ENCODE measurements at places on chromosomes 1 and 21.

DNA sequence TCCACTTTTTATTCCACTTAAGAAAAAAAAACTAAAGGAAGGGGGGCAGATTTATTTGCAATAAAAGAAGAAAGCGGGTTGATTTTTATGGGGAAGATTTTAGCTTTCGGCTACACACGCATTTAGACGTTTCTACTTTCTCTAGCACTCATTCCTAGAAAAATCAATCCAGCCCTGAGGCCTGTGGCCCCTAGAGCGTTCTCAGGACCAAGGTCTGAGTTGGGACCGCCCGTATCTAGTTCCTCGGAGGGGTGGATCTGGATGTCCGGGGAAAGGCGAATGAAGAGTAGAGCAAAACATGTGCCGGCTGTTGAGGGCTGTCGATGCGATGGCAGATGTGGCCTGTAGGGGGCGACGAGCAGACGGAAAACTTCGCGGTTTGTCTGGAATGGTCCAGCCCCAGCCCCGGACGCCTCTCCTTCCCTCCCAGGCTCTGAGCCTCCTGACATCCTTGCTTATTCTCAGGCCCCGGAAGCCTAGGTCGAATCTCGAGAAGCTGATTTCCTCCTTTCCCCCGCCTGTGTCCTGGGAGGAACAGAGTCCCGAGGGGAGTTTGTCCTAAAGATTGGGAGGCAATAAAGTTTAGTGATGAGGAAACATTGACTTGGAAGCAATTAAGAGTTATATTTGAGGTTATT is 5.2 kb downstream of the FOXD3 start:
- peak; percentile 47 for DNase-seq

DNA sequence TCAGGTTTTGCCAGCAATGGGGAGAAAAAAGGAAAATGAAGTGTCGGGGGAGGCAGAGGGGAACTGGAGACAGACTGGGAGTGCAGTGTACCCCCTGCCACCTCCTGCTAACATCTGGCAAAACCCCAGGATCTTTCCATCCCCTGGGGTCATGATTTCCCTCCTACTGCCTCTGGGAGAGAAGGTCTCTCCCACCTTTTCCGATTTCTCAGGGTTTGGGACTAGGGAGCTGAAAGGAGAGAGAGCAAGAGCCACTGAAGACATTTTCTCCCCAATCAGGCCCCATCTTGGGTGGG is 5.1 kb downstream of the FHL3 start:
- DNase-seq = no peak

DNA sequence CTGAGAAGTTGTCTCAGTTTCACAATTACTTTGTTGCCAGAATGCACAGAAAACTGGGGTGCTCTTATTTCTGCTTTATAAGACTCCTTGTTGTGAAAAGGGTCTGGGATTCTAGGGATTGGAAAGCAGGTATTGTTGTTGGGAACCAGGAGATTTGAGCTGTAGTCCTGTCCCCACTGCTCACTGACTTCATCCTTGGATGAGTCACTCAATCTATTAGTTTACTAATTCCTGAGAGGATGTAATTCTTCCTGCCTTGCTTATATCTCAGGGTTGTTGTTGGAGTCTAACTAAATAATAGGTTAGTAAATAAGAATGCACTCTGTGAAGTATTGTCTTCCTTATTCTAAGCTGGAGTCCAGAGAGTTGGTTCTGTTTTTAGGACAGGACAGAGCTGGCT is 172.5 kb upstream of the GALNT2 start:
- no peak for DNase-seq

DNA sequence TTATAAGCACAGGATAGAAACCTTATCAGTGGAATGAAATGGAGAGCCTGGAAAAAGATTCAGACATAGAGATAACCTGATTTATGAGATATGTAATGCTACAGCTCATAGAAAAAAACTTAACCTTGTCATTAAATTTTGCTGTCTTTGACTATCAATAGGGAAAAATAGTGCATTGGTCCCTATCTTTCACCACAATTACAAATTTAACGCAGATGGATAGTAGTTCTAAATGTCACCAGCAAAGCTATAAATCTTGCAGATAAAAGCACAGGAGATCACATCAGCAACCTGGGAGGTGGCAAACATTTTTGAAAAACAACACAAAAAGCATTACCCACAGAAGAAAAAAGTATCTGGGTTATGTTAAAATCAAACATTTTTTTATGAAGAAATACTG is 831.6 kb downstream of the BRINP3 start:
- no peak for DNase-seq

- DNase-seq = no peak
Observed at GRCh38 chr1:200452850-200453552, 43.2 kb upstream of the ZNF281 start.

DNA sequence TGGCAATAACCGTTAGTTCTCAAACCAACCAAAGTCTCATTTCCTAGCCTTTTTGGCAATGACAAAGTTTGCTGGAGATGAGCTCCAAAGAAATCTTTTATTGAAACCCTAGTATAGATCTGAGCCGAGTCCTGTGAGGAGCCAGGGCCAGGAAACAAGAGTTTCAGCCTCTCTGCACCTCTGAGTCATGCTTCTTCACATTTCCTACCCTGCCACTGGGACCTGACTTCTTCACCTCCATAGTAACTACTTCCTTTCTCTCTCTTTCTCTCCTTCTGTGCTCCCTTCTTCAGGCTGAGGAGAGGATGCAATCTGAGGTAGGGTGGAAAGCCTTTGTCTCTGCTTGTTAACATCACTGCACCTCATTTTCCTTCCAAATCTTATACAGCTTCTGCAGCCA is 38.7 kb upstream of the IPO9 start:
- DNase-seq = no peak

DNA sequence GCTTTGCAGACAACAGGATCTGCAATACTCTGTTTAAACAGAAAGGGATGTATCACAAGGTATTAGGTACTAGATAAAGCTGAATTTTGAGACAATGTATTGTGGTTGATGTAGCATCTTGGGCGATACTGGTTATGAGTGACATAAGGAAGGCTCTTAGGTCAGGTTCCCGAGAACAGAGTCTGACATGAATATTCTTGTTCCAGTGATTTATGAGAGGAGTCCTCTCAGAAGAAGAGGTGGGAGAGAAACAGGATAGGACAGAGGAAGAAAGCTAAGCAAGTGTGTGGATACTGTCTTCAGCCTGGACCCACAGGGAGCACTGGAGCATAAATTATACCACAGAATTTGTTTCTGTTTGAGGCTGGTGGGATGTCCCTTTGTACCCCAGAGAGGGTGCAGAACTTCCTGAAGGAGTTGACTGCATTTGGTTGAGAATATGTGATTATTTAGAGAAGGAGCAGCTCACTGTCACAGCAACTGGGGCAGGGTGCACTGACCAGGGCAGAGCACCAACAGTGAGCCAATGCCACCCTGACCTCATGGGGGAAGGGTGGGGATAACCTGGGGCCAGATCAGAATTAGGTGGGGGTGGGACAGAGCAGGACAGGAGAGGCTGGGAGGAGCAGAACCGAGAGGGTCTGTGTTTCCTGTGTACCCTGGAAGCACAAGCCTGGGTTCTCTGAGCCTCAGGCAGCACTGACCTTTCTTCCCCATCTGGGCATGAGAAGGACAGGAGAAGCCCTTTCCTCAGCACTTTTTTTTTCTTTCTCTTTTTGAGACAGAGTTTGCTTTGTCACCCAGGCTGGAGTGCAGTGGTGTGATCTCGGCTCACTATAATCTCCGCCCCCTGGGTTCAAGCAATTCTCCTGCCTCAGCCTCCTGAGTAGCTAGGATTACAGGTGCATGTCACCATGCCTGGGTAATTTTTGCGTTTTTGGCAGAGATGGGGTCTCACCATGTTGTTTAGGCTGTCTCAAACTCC is 36.3 kb upstream of the SLC6A9 start:
- DNase-seq = no peak

DNA sequence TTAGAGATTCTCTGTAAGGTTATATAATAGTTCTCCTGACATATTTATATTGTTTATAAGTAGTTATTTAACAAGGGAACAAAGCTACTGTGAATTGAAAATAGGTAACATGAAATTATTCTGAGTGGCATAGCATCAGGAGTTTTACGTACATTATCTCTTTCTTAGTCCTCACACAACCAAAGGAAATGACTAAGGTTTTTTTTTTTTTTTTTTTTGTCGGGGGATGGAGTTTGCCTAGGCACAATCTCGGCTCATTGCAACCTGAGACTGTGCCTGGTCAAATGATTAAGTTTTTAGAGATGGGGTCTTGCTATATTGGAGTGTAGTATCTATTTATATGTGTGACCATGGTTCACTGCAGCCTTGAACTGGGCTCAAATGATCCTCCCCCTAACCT is 24.9 kb downstream of the TMED5 start:
- no peak for DNase-seq

DNA sequence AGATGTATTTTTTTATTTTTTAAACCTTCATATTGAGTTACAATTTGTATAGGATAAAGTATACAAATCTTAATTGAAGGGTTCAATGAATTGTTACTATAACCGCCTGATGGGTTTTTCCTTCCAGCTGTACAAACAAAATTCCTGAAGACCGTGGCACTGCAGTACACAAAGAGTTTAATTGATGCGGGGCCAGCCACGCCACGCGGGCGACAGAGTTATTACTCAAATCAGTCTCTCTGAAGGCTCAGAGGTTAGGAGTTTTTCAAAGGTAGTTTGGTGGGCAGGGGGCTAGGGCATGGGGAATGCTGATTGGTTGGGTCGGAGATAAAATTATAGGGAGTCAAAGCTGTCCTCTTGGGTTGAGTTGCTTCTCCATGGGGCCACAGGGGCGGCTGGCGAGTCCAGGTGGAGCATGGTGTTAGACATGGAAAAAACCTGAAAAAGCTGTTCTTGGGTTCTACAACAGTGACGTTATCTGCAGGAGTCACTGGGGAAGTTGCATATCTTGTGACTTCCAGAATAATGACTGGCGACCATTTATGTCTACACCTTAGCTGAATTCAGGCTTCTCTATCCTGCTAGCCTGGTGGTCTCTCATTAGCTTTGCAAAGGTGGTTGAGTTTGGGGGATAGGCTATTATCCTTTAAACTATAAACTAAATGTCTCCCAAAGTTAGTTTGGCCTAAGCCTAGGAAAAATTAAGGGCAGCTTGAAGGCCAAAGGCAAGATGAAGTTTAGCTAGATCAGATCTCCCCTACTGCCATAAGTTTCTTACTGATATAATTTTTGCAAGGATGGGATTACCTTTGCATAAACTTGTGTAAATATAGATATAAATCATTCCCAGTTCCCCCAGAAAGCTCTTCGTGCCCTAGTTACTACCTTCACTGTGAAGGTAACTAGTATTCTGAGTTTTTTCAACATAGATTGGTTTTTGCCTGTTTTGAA is 13.0 kb upstream of the TMEM9 start:
- no peak for DNase-seq

- no peak for DNase-seq
Observed at GRCh38 chr1:161725908-161726472, 4.6 kb downstream of the FCRLB start.

- DNase-seq = no peak
Observed at GRCh38 chr1:208641579-208642280, 397.5 kb upstream of the PLXNA2 start.

GRCh38 chr1:88883156-88883555 is 8.2 kb downstream of the GTF2B start:
- no peak for DNase-seq

GRCh38 chr1:202623075-202623474 is 87.2 kb downstream of the SYT2 start:
- DNase-seq = no peak

Data from stimulated activated CD4-positive, alpha-beta T cell treated with anti-CD3 and anti-CD28 coated beads, Interleukin-12 subunit alpha, Interleukin-12 subunit beta, amount 100 ng/mL, for 48 hours (primary cell).